Activated T-cell treated with anti-CD3 and anti-CD28 coated beads for 24 hours (primary cell): ENCODE measurements at places on chromosomes 5 and 9.

DNA sequence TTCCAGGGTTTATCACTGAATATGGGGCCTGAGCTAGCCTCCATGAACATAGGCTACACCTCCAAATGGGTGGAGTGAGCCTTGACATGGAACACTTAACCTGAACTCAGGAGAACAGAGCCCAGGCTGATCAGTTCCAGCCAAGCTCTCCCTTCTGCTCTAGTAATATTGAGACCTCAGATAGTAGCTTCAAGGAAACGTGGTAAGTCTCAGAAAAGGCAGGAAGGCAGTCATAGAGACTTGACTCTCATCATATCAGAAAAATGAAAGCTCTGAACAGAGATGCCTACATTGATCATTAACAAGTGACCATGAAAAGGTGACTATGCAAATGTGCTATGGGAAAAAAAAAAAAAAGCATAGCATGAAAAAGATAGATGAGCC is 40.5 kb upstream of the MYO10 start:
- no peak for DNase-seq

GRCh38 chr5:60436518-60436917 is 263.4 kb downstream of the DEPDC1B start:
- DNase-seq, result no peak

DNA sequence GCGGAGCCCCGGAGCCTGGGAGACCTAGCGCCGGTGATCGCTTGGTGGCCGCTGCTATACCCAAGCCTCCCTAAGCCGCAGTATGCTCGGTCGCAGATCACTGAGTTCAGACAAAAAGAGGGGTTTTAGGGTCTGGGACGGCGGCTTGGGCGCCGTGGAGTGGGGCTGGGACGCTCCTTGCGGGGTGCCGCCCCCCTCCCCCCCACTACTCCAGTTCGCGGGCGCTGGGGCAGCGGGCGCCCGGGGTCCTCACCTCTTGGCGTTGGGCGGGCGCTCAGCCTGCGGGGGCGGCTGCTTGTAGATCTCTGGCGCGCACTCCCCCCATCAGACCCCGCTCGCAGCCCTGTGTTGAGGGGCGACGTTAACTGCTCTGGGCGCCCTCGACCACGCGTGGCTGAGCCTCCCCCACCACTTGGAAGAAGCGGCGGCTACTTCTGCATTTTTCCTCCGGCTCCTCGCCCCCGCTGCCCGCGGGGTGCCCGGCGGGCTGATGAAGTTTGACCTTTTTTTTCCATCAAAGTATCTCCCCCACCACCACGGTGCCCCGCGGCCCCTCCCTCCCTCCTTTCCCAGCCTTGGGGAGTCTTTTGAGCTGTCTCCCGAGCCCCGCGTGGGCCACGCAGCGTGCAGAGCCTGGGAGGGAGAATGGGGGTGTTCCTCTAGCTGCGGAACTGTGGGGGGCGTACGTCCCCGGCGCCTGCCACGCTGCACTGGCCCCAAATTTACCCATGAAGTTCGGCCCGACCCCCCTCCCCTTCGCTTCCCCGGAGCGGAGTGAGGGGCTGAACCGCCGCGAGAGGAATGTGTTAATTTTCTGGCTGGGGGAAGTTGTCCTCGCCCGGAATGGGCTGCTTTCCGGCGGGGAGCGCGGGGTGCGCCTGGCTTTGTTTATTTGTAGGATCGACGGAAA is 1.2 kb downstream of the CXXC5 start:
- no peak for DNase-seq

DNA sequence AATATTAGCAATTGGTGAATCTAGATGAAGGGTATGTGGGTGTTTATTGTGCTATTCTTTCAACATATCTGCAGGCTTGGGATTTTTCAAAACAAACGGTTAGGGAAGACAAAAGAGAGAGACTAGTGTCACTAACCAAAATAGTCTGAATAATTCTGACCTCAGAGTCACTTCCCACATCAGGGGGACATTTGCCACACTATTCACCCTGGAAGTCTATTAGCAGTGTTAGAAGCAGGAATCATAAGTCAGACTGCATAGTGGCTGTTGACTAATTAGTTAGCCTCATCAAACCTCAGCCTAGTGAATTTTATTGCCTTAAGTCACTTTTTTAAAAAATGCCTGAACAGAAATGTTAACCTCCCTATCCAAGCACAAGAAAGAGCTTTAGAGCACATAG is 169.2 kb upstream of the RGMB start:
- DNase-seq, result no peak

DNA sequence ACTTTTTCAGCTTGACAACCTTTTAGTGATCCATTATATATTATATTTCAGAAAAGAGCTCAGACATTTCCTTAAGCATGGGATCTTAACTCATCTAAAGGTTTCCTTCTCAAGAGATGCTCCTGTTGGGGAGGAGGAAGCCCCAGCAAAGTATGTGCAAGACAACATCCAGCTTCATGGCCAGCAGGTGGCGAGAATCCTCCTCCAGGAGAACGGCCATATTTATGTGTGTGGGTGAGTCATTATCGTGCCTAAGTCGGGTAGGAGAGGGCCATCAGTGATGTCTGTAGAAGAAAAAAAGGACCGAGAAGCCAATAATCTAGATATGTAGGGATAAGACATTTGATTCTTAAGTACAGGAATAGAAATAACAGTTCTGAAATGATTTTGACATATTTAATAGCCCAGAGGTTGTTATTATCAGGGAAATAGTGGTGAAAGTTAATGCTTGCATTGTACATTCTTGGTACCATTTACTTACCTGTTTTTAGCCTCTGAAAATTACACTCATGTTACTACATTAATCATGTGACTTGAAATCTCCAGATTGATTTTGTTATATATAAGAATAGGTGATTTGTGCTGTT is 28.2 kb downstream of the MTRR start:
- no peak for DNase-seq

GRCh38 chr9:71897577-71897976 is 13.4 kb downstream of the ABHD17B start:
- DNase-seq, result no peak

DNA sequence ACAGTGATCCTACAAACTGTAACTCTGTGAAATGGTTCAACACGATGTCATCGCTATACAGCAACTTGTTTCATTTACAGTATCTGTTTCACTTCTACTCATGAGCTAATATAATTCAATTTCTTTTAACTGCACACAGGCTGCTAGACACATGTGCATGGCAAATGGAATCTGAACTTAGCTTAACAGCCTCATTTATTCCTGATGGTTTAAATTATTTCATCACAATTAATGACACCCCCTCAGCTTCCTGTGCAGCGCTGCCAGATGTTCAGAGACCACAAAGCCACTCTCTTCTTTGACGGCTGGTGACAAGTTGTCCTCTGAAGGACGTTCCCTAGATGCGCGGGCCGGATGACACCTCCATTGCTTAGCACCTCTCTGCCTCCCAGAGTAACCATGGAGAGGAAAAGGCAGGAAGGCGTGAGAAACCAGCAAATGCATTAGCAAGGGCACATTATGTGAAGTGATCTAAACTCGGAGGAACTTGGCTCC is 191.1 kb downstream of the BNC2 start:
- no peak for DNase-seq
